GM10248 (cell line): ENCODE measurements at places on chromosomes 16 and 17.

DNA sequence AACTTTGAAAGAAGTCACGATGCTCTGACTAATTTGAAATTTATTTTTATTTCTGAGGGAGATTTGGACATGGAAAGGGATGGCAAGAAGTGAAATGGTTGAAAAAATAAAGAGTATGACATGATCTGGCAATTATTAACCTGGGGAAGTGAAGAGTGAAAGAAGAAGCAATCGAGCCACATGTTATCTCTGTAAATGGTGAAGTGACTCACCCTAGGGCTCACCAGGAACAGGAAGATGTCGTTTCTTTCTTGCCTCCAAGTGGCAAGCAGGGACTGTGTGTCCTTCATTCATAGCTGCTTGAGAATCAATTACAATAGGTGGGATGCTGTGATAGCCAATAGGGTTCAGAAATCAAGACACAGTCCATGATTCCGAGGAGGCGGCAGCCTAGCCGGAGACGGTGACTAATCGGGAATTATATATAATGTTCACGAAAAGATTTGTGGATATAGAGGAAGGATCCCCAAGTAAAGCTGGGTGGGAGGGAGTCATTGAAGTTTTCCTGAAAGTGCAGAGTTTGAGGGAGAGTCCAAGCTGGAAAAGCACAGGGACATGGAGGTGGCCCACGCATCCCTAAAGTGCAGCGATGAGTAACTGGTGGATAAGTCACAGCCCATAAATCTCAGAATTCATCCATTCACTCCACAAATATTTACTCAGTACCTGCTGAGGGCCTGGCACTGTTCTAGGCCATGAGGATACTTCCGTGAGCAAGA lies 18.2 kb upstream of the KRT20 start:
- peak; percentile 65 for DNase-seq

GRCh38 chr17:82674656-82675475 lies 23.6 kb downstream of the RAB40B start:
- no peak for DNase-seq

- no peak for DNase-seq
These were observed 4.1 kb upstream of the CD2BP2 start for GRCh38 chr16:30358990-30359870.

GRCh38 chr16:70364399-70364798 lies 17.7 kb downstream of the DDX19A start:
- no peak for DNase-seq

- no peak for DNase-seq
These were observed 54.3 kb downstream of the MYH13 start for GRCh38 chr17:10318535-10318934.

GRCh38 chr17:50353600-50354195 lies 7.8 kb downstream of the XYLT2 start:
- no peak for DNase-seq

DNA sequence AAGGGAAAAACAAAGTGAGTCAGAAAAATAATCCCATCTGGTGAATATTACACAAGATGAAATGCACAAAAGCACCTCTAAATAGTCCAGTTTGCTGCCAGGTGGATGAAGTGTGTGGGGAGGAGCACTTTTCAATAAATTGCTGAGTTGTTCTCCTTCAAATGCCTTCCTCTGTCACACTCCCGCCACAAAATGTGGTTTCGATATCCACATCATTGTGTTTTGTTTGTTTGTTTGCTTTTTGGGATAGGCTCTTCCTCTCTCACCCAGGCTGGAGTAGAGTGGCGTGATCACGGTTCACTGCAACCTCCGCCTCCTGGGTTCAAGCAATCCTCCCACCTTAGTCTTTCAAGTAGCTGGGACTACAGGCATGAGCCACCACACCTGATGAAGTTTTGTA lies 24.6 kb upstream of the SHISA9 start:
- no peak for DNase-seq

DNA sequence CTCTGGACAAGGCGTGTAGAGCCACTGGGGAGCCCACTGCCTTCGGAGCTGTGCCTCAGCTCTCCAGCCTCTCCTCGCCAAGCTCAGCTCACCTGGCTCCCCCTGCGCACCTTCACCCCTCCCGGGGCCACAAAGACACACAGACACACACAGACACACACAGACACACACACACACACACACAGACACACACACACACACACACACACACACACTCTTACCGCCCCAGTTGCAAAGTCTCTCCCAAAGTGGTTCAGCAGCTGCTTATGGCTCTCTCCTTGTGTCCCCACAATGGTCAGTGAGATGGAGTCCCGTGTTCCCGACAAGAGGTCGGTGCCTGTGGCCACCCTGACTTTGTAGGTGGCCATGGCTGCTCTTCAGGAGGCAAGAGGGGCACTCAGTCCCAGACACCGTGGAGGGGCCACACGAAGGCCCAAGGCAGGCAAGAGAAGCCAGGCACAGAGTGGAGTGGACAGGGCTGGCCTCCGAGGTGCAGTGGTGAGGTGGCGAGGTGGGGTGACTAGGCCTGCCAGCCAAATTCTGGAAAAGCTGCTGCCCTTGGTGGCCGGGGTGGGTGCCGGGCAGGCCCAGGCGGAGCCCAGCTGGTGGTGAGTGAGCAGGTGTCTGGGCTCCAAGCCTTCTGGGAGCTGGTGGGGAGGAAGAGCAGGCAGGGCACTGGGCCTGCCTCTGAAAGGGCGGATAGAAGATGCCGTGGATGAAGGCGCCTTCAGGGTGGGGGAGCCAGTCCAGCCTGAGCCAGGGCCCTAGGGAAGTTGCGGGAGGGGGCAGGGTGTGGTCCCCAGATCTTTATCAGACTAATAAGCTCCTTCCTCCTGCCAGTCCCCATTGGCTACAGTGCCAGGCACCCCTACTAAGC lies at the start of gene ALOX12B:
TSS of gene ALOX12B (minus strand) at position 642 of the 877 bp plus-strand sequence. CDS start at position 368, 274 bp downstream.
- no peak for DNase-seq

DNA sequence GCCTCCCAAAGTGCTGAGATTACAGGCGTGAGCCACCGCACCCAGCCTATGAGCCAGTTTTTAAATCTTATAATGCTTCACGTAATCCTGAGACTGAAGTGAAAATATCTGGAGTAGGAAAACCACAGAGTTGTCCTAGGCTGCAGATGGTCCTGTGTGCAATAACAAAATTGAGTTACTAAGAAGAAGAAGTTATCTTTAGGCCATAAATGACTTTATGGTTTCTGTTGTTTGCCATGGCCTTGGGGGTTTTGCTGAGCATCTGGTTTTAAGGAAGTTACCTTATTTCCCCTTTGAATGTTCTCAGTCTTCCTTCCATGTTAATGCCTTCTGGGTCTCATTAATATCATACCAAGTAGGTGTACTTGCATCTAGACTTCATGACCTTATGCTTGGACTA lies 16.5 kb downstream of the NMT1 start:
- peak; percentile 61 for DNase-seq

DNA sequence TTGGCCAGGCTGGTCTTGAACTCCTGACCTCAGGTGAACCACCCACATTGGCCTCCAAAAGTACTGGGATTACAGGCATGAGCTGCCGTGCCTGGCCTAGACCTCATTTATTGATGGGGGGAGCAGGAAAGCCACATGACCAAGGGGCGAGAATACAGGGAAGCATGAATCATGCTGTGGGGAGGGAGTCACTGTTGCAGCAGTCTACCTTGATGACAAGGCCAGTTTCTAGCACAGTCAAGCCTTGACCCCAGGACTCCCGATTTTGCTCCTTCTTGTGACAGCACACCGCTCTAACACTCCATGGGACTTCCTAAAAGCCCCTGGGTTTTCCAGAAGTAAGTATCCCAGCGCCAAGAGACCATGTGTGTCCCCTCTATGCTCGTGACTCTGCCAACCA lies 42.9 kb upstream of the IRF8 start:
- DNase-seq: no peak

DNA sequence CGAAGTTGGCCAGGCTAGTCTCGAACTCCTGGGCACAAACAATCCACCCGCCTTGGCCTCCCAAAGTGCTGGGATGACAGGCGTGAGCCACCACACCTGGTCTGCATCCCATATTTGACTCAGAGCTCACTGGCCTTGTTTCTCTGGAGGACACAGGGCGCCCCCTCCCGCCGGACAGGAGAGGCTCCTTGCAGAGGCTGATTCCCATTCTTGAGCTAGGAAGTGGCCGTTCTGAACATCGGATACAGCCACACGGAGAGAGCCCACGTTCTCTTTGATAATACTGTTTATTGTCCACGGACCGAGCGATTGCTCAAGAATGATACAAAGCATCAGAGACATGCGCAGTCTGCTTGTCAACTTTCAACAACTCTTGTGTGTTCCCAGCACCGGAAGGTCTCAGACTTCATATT lies 12.1 kb upstream of the USP36 start:
- DNase-seq: no peak

GRCh38 chr16:763369-764183 lies 3.0 kb downstream of the MSLN start:
- DNase-seq: no peak

- no peak for DNase-seq
These were observed 18.8 kb downstream of the ZNF652 start for GRCh38 chr17:49343273-49343672.

DNA sequence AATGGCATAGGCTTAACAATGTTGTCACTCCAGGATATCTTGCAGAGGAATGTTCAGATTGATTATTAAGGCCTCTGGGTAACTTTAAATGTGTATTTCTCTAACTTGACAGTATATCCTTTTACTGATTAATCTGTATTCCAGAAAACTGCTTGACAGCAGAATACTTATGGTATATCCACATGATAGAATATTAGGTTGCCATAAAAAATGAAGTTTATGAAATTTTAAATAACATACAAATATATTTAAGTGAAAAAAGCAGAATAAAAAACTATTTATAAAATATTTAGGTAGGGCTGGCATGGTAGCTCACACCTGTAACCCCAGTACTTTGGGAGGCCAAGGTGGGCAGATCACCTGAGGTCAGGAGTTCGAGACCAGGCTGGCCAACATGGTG lies 106.7 kb downstream of the TRIM37 start:
- DNase-seq: no peak

GRCh38 chr17:35084987-35085386 lies 21.5 kb upstream of the RFFL start:
- no peak for DNase-seq

- DNase-seq: no peak
These were observed 140.2 kb upstream of the CHMP6 start for GRCh38 chr17:80851277-80851925.

DNA sequence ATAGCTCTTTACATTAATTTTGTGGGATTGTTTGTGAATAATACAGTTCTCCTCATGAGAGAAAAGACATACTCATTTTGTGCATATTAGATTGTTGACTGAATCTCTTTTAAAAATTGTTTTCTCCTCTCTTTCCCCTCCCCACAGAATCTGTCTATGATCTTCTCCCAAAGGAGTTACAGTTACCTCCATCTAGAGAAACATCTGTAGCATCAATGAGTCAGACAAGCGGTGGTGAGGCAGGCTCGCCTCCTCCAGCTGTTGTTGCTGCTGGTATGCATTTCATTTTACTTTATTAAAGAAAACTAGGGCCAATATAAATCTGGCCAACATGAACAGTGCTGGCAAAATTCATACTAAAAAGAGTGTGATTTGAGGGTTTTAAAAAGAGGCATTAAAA lies 60.5 kb downstream of the NFAT5 start:
- DNase-seq: no peak

DNA sequence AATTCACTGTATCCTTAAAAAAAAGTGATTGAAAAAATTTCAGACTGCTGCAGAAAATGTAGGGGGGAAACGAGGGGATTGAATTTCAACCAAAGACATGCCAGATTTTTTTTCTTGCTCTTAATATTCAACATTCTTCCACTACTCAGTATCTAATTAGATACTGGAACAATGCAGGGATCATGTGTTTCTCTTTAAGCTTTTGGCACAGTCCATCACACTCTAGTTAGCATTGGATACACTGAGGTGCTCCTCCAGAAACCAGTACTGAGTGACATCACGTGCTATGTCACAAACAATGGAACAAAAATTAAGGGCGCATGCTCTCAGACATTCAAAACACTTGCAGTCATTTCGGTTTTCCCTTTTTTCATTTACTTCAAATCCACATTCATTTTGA lies 298.6 kb upstream of the PSMD7 start:
- no peak for DNase-seq

DNA sequence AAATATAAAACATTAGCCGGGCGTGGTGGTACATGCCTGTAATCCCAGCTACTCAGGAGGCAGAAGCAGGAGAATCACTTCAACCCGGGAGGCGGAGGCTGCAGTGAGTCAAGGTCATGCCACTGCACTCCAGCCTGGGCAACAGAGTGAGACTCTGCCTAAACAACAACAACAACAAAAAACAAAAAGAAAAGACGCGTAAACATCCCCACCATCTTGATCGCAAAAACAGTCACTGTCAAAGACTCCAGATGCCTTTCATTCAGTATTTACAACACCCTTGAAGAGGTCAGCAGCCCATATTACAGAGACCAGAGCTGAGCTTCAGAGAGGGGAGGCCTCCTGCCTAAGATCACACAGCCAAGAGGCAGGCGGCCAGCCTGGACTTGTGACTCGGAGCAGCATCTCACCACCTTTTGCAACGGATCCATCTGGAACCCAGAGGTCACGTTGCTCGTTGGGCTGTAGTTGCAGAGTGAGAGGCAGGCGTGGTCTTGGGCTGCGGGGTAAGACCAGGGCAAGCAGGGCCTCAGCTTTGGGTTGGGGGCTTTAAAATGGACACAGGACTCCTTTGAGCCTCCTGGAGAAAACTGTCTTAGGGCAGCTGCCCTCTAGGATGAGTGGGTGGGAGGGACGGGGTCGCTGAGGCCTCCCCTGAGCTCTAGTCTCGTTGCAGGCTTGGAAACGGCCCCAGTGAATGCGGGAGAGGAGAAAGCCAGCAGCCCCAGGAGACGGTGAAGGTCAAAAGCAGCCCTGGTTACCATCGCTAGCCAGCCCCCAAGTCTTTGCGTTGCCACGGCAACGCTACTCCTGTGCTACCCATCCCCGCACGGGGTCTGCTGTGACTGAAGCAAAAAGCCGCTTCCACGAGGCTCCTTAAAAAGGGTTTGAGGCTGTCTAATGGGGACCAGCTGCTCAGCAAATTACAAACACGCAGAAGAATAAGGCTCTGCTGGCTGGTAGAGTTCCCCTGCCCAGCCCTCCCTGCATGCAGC lies 26.1 kb downstream of the LGALS3BP start:
- DNase-seq: no peak

DNA sequence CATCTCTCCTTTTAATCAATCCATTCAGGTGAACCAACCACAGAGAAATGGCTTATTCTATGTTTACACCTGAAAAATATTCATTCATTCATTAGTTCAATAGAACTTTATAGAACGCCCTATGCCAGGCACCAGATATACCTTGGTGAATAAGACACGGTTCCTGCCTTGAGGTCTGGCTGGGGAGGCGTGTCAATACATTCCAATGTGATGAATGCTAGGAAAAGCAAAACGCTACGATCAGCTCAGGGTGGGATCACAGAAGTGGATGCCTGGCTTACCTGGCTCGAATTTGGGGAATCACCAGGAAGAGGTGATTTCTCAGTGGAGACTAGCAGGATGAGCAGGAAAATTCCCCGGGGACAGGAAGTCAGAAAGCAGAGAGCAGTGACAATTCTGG lies 17.5 kb upstream of the WFIKKN2 start:
- DNase-seq: no peak

GRCh38 chr16:27463741-27464591 lies 62.0 kb downstream of the IL21R start:
- no peak for DNase-seq

DNA sequence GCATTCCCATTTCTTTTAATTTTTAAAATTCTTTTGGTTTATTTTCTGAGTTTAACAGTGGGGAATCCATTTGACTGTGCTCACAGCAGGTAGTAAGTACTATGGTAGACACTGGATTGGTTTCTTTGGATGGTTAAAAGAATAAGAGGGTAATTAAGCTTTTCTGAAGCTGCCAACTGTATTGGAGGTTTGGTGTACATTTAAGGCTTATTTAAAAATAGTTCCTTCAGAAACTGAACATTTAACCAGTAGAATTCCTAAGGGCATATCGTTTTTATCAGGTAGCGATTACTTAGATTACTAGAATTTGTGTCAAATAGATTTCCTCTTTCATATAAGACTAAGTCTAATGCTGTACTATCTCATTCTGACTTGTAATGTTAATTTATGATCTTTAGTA lies 162.4 kb downstream of the PPM1E start:
- no peak for DNase-seq
